ENCODE measurements at places on chromosomes 6 and 20. TPM values are rescaled to one million over a fixed set of nuclear protein-coding genes. Genes with fewer than 3 reads are reported as not detected.

The CHD6 gene
- 119 TPM for total RNA-seq

The TTLL9 gene
- total RNA-seq: not detected

DNA sequence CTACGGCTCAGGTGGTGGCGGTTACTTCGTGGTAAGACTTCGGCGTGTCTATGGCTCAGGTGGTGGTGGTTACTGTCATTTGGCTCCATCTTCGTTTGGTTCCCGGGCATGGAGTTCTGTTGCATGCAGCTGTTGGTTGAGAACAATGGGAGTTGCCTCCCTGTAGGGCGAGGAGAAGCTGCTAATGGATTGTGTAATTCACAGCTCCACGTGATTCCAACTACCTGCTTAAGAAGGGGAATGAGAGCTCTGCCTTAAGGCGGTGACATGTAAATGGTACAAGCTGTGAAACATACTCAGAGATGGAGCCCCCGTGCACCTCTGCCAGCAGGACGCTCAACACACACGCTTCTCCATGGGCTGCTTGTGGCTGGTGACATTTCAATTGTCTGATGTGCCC lies 12.4 kb upstream of the DACT2 start:
- no peak overlapping the region for H3K4me3 ChIP-seq
- H3K27ac ChIP-seq: no peak overlapping the region
- H3K36me3 ChIP-seq: no peaks in the 10 kb centered on the region
- DNase-seq: no peak

DNA sequence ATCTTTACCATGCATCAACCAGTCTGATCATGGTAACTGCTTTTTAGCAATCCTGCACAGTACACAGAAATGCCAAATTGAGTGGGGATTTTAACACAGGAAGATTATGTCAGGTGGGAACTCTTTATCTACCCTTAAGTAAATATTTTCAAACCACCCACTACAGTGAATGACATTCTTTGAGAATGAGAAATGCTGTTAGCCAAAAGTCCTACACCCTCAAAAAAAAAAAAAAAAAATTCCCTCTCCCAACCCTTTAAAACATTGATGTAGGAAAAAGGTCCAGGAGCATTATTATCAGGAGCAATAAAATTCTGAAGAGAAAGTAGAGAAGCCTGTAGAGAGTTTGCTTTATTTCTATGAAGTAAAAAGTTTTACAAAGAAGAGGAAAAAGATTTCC lies 307.2 kb upstream of the THEMIS start:
- no peak for DNase-seq
- H3K27me3 ChIP-seq: no peaks in the 10 kb centered on the region
- H3K4me1 ChIP-seq: no peaks in the 10 kb centered on the region
- no peak overlapping the region for H3K4me3 ChIP-seq

- no peaks in the 10 kb centered on the region for H3K36me3 ChIP-seq
- H3K4me1 ChIP-seq: no peaks in the 10 kb centered on the region
- no peak for DNase-seq
- H3K27me3 ChIP-seq: no peaks in the 10 kb centered on the region
- H3K4me3 ChIP-seq: no peak overlapping the region
- no peak overlapping the region for H3K27ac ChIP-seq
Measured at GRCh38 chr6:46042355-46042999, 26.8 kb upstream of the CLIC5 start.

- H3K27me3 ChIP-seq: no peaks in the 10 kb centered on the region
- no peak overlapping the region for H3K27ac ChIP-seq
- no peak for DNase-seq
- no peaks in the 10 kb centered on the region for H3K4me1 ChIP-seq
Measured at GRCh38 chr20:59753836-59754235, 149.5 kb downstream of the PHACTR3 start.
